OCI-LY7 (cell line): ENCODE measurements at places on chromosomes 5 and 9.

- DNase-seq: no peak
Measured at GRCh38 chr5:134438721-134439123, 27.0 kb upstream of the CDKN2AIPNL start.

- no peak for DNase-seq
Measured at GRCh38 chr5:120345947-120346346, 118.2 kb upstream of the PRR16 start.

GRCh38 chr9:129486756-129487657 lies 133.9 kb downstream of the C9orf50 start:
- DNase-seq: no peak

DNA sequence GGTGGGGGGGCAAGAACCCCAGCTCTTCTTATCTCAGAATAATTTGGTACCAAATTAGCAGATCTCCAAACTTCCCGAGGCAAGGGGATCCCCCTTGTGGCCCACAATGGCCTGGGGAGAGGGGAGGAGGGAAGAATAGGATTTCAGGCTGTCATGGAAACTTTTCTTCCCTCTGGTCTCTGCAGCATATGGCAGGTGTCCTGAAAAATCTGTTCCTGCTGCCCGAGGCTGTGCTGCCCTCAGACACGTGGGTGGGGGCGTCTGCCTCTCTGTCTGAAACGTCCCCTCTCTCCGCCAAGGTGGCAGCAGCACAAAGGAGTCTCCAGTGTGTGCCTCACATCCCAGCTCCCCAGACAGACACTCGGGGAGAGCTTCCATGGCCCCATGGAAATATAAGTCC lies 34.0 kb downstream of the CCNJL start:
- no peak for DNase-seq

DNA sequence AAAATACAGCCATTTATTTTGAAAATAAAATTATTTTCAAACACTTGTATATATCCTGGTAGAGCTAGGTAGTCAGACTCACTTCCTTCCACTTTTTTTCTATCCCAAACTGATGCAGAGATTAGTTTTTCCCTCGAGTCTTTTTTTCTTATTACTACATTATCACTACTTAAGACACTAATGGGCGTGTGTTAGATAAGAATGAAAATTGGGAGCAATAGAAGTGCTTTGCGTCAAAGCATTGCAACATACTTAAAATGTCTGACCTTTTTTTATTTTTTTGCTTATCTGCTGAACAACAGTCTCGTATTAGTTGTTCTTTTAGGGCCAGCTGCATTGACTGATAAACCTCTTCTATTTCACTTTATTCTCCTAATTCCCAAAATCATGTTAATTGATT lies 1278.7 kb downstream of the CDH12 start:
- no peak for DNase-seq

DNA sequence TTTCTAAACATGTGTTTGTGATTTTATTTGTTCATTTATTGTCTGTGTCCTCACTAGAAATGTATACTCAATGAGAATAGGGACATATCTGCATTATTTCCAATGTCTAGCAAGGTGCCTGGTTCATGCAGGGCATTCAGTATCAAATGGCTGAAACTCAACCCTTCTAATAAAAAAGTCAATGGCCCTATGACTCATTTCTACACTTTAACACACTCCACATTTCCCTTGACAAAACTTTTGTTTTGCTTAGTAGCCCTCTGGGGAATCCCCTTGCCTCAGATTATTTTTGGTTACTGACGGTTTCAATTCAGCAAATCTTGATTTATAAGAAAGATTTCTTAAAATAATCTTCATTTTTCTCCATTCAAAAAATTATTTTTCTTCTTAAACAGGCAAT lies 206.0 kb upstream of the DMRTA1 start:
- DNase-seq: peak; percentile 60

- DNase-seq: no peak
Measured at GRCh38 chr5:169303119-169303515, 2.2 kb upstream of the SLIT3 start.

- DNase-seq: no peak
Measured at GRCh38 chr9:70405808-70406433, 8.5 kb downstream of the KLF9 start.

DNA sequence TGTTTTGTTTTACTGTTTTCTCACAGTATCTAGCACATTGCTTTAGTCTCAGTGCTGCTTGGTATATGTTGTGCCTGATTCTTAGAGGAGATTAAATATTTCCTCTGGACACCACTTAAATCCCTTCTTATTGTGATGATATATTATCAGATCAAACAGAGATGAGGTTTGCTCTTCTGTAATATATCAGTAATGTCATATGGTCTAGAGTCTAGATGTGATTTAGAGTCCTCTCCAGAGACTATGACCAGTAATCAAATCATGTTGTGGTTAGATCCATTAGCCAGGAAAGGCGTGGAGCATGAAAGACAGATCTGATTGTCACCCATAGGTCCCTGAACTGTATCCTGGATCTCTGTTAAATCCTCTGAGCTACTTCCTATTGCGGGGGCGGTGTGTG lies 24.4 kb downstream of the CAMK4 start:
- DNase-seq: no peak

DNA sequence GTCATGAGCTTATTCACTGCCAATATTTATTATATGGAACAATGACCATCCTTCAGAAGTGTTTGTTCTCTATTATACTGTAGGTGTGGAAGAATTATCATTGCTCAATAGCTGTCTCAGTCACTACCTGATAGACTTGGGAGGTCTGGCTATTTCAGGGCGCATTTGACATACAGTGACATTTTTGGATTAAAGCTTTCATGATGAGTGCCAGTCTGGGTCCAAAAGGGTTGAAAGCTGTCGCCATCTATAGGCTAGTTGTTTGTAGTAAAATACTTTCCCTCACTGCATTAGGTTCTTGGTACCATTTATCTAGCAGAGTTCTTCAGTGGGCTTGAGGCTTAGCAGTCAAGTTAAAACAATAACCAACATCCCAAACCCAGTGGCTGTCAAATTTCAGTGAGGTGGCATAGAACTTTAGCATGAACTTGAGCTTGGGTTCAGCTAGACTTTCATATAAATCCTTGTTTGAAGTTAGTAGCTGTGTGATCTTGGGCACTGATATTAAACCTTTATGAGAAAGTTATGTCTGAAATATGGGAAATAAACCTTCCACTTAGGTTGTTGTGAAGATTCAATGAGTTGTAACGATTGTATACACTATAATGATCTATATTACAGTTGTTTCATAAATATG lies 110.5 kb upstream of the CDKN2B start:
- peak; percentile 38 for DNase-seq

GRCh38 chr9:114421147-114421546 lies 33.4 kb upstream of the AKNA start:
- no peak for DNase-seq

GRCh38 chr5:144028636-144029035 lies 141.8 kb downstream of the YIPF5 start:
- no peak for DNase-seq

DNA sequence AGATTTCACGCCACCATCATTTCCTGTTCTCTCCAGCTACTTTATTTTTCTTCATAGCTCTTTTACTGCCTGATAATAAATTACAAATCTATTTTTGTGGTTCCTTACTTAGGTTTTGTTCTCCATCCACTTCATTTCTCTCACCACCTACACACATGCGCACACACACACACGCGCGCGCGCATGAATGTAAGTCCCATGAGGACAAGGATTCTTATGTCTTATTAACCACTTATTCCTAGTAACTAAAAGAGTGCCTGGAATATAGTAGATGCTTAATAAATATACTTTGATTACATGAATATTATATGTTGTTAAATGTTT lies 116.5 kb downstream of the TRPM6 start:
- no peak for DNase-seq

DNA sequence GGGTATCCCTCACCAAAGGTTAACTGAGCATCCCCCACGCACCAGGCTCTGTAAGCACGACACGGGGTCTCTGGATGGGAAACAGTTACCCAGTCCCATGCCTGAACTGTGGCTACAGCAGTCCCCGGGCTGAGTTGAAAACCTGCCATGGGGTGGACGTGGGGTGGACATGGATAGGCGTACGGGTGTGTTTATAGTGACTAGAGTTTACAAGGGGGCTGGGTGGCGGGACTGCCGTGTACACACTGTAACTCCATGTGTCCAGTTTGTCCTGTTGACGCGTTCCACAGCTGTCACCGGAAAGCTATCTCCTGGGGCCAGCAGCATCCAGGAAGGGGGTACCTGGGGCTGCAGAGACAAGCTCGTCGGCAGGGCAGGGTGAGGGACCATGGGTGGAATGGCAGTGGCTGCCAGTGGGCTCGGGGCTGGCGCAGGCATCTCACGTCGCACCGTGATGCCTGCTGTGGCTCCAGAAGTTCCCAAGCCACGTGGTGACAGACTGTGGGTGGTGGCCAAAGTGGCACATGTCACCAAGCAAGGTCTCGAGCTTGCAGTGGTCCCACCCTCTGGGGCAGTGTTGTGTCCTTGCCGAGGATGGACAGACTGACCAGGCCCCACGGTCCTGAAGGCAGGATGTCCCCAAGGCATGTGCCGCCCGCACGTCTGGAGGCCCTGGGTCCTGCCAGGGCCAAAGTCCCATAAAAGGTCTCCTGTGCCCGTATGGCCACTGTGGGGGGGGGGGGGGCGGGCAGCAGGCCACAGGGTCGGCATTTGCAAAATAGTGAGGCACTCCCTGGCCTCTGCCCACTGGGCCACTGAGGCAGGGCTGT lies 29.3 kb upstream of the RNF130 start:
- DNase-seq: no peak

DNA sequence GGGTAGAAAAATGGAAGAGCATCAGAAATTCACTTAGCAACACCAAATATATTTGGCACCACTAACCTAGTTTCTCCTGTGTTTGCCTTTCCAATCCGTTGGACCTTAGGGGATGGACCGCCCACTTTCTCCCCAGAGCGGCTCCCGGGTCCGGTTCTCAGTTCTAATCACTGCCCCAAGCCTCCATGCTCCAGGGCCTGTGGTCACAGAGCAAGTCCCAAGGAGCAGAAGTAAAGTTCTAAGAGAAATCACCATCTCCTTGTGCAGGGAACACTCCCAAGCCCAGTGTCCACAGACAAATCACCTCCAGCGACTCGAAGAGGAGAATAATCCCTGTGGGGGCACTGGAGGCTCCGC lies 728 bp upstream of the SLC1A1 start:
- no peak for DNase-seq

DNA sequence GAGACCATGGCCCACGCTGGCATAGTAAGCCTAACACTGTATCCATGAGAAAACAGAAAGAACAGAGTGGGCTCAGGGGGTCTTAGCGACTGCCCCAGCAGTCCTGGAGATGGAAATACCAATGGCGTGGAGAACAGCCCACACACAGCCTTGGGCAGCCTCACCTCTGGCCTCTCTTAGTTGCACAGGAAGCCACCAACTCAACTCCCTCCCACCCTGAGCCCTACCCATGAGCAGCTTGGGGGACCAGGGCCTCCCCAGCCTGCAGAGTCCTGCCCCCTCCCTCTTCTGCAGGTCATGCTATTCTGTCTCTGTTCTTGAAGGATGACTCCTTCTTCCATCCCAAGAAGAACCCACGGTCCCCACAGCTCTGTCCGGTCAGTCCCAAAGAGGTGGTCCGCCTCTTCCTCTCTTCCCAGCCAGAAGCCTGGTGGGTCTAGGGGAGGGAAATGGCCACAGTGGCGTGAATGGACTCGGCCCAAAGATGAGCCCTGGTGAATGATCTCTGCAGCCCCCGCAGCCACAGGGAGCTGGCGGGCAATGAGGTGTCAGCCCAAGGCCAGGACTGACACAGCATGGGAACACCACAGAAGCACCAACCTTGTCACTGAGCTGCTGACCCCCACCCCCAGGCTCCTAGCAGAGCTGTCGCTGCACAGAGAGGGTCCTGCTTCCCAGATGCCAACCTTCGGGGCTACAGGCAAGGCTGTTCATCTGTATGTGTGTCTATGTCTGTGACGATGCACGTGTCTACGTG lies 131.2 kb downstream of the ROR2 start:
- no peak for DNase-seq

GRCh38 chr9:26219961-26220360 lies 541.7 kb upstream of the TUSC1 start:
- DNase-seq: no peak

GRCh38 chr5:102554082-102554481 lies 55.3 kb upstream of the SLCO6A1 start:
- DNase-seq: no peak

- peak; percentile 96 for DNase-seq
Measured at GRCh38 chr5:107389130-107389774, 281.5 kb downstream of the EFNA5 start.

DNA sequence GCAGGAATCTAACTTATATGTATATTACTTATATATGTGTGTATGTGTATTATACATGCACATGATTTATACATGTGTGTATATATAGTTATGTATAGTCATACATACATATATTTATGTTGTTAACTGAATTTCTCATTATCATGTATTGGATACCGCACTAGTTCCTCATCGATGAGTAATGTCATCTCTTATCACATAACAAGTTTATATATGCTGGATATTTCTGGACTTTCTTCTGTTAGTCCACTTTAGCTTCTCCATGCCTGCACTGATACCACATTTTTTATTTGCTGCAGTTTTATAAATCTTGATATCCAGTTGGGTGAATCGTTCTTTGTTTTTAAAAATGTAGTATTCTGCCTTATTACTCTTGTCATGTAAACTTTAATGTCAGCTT lies 50.2 kb downstream of the APC start:
- no peak for DNase-seq

- no peak for DNase-seq
Measured at GRCh38 chr9:133553973-133554713, 19.6 kb downstream of the ADAMTSL2 start.

DNA sequence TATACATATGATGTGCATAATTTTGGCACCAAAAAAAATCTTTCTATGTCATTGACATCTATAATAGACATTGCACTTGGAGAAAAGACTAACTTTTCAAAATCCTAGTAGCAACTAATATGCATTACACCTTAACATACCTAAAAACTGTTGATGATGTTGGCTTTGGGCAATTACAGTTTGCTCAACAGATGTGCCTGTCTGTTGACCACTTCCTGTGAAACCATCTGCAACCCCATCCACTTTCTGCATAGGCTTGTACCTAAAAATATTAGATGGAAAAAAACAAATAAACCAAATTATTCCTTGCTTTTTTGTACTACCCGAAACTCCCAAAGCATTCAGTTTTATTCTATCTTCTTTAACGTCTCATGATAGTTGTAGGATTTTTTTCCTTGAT lies 248.6 kb downstream of the RFX3 start:
- peak; percentile 84 for DNase-seq

DNA sequence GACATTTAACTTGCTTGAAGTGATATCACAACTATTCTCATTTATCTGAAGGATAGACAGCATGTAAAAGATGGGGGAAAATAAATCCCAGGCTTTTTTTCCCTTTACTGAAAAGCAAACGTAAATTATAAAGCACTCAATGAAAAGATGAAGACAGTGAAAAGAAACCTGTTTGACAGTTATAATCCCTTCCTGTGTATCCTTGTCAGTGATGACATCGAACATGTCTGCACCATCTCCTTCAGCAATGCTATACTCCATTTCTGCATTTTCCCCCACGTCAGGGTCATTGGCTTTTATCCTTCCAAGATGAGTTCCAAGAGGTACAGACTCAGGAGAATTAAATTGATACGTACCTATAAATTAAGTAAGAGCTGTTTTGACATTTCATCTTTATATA lies 134.9 kb downstream of the CDH9 start:
- no peak for DNase-seq
